NCI-H748 treated with DMSO at 0.1 percent for 48 hours (cell line): ENCODE measurements at places on chromosomes 7 and 10.

- no peak for DNase-seq
Measured at GRCh38 chr7:52691257-52691656, 344.2 kb upstream of the POM121L12 start.

DNA sequence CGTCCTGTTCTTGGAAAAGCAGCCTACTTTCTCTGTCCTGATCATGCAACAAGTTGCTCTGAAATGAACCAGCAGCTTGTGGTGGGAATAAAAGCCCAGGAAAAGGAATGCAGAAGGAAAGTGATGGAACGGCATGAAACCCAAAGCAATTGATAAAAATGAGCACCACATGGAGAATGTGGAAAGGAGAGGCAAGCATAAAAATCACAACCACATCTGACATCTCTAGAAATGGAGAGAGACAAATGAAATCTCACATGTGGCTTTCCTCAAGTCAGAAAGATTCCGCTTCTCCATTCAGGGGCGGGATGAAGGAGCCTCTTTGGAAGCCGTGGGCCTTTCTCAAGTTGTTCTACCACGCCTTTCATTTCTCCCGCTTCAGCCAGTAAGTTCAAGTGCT, 631.7 kb upstream of the GALNT17 start:
- DNase-seq = no peak

DNA sequence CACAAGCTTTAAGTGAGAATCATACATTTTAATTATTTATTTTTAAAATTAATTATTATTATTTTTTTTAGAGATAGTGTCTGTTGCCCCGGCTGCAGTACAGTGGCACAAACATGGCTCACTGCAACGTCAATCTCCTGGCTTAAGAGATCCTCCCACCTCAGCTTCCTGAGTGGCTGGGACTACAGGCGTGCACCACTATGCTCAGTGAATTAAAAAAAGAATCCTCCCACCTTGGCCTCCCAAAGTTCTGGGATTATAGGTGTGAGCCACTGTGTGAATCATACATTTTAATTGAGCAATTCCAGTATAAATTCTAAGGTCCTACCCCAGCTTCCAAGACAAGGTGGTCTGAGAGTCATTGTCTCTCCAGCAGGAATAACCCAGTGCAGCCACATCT, 172.4 kb downstream of the JAZF1 start:
- no peak for DNase-seq

DNA sequence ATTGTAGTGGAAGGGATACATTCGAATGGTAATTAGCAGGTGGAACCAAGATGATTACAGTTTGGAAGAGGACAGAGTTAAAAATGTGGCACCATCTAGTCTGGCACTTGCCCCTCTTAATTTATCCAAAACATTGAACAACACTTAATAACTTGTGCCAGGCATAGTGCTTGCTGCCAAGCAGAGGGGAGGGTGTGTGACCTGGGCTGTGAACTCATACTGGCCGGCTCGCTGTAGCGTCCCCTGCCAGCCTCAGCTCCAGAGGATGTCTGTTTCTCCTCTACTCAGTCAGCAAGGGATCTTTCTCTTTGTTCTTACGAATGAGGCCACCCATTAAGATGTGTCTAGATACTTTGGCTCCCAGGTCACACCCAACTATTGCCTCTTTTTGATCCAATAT, 179.4 kb upstream of the INHBA start:
- DNase-seq = no peak

DNA sequence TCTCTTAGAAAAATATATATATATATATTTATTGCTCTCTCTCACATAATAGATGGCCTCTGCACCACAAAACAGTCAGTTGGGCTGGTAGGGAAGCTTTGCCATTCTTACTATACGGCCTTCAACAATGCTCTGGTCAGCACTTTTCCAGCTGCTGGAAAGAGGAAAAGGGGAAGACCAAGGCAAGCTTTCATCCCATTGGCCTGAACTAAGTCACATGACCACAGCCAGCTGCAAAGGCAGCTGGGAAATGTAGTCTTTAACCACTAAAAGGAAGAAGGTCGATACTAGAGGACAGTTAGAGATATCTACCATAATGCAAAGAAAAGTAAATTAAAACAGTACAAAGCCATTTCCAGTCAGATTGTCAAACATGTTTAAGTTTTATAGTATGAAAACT, 58.4 kb upstream of the MACROH2A2 start:
- no peak for DNase-seq

DNA sequence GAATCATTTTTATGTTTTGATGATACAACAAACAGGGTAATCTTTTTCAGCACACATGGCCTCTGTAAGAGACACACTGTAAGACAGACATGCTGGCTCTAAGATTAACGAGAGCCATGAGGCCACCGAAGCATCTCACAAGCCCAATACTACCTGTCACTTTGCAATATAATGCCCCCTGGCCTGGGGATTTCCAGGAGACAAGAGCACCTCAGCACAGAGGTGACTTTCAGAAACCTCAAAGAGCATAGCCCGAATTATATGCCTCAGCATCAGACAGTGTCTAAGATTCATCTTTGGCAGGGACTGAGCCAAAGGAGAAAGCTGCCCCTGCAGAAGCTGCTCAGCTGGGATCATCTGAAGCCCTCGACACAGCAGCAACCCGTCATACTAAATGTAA, 44.2 kb upstream of the TMEM213 start:
- DNase-seq = no peak

DNA sequence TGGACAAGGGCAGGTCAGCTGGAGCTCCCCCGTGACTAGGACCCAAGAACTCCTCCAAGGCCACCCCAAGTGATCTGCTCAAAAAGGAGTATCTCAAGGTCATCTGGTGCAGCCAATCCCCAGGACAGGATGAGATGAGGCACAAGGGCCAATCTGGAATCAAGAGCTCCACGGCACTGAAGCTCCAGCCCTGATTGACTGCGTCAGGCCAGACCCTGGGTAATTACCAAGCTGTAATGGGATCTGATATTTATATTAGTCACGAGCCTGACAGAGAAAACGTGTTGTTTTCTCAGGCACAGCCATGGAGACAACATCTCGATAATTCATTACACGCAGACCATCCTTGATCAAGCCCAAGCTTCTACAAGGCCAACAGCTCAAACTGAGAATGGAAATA, 4.2 kb downstream of the KCNMA1 start:
- DNase-seq = no peak

DNA sequence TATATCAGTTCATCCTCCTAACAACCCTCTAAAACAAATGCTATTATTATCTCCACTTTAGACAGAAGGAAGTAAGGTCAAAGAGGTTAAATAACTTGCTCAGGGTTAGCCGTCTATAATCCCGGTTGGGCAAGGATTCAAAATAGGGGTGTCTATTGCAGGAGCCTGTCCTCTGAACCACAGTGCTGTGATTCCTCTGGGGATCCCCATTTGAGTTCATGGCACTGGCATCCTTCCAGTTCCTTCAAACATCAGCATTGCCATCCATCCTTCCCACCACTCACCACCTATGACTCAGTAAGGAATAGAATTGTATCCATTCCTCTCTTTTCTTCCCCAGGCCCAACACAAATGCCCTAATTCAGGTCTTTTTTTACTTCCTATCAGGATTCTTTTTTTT, 25.6 kb downstream of the HPS6 start:
- no peak for DNase-seq

- DNase-seq = no peak
Measured at GRCh38 chr7:122310119-122311021, 5.8 kb upstream of the FEZF1 start.

- no peak for DNase-seq
Measured at GRCh38 chr7:159094023-159094740, 50.5 kb downstream of the VIPR2 start.

DNA sequence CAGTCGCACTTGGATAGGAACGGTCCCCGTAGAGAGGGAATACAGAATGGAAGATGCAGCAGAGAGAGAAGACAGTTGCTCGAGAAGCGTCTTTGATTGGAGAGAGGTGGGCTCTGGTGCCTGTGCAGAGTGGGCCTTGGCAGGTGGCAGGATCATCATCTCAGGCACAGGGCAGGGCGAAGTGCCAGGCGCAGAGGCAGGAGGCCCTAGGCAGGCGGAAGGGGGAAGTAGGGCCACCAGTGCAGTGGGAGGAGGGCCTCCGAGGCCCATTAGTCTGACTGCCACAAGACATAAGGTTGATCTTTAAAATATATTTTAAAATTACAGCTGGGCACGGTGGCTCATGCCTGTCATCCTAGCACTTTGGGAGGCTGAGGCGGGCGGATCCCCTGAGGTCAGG, 10.1 kb downstream of the CARD11 start:
- no peak for DNase-seq

DNA sequence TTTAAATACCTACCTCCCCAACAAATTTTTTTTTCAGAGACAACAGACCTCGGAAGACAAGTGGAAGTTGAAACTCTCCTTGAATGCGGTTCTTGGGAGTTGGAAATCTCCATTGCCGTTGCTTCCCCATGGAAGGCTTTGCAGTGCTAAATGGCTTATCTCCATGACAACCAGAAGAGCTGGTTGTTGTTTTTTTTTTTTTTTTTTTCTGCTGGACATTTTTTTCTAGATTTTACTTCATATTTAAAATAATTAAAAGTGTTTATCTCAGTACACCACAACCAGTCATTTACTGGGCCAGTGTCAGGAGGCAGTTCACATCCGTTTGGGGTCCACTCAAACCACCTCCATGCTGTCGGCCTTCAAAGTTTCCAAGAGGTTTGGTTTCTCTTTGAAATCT, 348.5 kb upstream of the PRKCQ start:
- no peak for DNase-seq

DNA sequence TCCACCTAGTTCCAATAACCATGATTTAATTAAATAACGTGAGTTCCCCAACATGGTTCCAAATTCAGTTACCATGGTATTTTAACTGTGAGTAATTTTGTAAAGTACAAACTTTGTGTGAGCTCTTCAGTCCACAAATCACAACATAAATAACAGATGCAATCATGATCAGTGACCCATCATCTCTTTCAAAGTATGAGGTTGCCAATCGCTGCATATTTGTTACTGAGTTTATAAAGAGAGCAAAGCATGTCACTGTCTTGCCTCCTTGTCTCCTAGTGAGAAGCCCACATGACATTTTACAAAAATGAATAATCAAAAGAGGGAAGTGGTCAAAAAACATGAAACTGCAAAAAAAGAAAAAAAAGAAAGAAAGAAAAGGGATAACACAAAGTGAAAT, 69.1 kb upstream of the PDSS1 start:
- DNase-seq = no peak

DNA sequence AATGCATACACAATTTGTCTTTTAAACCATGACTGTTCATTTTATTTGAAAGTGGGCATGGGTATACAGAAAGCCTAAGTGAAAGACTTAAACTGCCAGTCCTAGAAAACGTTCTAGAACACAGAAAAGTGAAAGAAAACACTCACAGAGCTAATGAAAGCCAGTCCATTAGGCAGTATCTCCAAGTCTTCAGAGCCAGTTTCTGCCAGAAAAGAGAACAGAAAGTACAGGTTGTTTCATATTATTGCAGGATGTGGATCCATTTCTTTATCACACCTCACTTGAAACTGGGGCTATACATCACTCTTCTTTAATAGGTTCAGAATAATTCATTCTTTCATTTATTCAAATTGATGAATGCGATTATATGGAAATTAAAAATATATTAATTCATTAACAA, 7.7 kb downstream of the PON1 start:
- DNase-seq = no peak

- no peak for DNase-seq
Measured at GRCh38 chr10:8033812-8034465, 20.5 kb upstream of the GATA3 start.

DNA sequence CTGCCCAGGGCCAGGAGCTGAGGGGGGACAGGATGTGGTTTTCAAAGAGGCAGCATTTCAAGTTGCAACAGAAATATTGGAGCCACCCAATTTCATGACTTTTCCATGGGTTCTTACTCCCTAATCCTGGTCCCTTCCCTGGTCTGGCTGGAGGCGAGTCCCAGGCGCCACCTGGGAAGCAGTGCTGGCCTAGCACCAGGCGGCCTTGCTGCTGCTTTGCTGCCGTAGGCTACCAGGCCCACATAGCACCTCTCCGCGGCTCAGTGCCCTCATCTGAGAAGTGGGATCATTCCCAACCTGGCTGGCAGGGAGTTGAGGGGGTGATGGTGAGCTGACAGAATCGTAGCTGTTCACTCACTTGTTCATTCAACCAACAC, 33.7 kb downstream of the ZMIZ1 start:
- no peak for DNase-seq

DNA sequence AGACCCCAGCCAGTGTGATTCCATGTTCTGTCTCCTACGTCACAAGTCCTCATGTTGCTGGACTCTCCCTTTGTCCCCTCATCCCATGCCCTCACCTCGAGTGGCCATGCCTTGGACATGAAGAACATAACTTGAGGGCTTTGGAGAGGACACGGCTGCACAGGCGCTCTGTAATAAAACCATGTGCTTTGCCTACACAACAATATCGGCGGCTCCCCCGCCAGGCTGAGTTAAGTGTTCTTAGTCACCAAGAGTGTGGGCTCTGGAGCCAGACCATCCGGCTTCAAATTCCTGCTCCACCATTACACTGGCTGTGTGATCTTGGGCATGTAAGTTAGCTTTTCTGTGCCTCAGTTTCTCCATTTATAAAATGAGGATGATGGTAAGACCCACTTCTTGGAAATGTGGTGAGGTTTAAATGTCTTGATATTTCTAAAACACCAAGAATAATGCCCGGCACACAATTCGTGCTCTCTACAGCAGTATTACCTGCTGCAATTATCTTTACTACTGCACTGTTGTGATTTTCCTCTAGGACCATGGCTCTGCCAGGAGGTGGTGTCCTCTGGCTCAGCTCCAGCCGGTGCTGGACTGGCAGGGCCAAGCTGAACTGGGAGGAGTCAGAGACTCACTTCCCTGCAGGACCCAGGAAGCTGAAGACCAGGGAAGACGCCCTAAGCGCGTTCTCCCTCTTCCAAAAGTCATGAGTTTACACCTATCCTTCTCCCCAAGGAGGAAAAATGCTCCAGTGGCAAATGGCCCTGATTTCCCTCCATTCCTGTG, 15.7 kb downstream of the SLIT1 start:
- no peak for DNase-seq

GRCh38 chr10:3737864-3738263, 47.1 kb downstream of the KLF6 start:
- no peak for DNase-seq

- DNase-seq = no peak
Measured at GRCh38 chr10:86018735-86019058, 347.9 kb downstream of the GRID1 start.

- DNase-seq = no peak
Measured at GRCh38 chr10:97531401-97531986, 32.8 kb downstream of the UBTD1 start.

- DNase-seq = no peak
Measured at GRCh38 chr10:90087197-90088023, 386.0 kb downstream of the KIF20B start.
